ENCODE measurements at places on chromosomes 7 and 10.

- no peak for DNase-seq
Observed at GRCh38 chr10:130329792-130330191, 193.6 kb downstream of the GLRX3 start.

- no peak for DNase-seq
Observed at GRCh38 chr7:106010331-106010730, 47.3 kb downstream of the CDHR3 start.

DNA sequence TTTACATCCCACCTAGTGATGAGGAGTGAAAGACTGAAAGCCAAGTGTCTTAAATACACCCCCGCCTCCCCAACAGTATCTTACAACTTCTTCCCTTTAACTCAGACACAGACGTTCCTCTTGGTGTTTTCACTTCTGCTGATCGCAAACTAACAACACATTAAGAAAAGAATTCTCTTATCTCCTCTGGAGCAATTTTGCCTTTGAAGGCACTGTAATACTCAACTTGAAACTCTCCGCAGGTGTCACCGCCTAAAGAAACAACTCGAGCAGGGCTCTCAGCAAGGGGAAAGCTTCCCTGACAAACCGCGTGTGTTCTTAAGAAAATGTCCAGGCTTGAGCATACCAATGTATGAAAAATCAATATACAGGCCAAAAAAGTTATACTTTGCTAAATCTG lies 452 bp downstream of the SEMA3C start:
- DNase-seq, result no peak

DNA sequence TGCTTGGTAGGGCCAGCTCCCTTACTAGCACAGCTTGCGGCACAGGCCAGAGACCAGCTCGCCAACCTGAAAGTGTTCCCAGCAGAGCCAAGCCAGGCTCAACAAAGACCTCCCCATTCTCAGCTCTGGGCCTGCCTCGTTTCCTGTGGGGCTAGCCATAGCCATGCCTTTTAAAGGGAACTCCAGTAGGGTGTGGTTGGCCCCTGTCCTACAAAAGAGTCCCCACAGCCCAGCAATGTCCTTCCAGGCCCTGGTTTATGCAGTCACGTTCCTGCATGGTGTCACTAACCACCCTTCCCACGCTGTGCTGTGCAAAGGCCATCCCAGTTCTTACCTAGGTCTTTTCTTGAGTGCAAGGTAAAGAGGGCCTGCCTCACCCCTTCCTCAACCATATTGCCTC lies 87.8 kb upstream of the LRRC4 start:
- DNase-seq, result no peak

GRCh38 chr10:23001901-23002516 lies 74.2 kb downstream of the ARMC3 start:
- no peak for DNase-seq

- no peak for DNase-seq
Observed at GRCh38 chr10:125039354-125039769, 97.4 kb downstream of the ZRANB1 start.

DNA sequence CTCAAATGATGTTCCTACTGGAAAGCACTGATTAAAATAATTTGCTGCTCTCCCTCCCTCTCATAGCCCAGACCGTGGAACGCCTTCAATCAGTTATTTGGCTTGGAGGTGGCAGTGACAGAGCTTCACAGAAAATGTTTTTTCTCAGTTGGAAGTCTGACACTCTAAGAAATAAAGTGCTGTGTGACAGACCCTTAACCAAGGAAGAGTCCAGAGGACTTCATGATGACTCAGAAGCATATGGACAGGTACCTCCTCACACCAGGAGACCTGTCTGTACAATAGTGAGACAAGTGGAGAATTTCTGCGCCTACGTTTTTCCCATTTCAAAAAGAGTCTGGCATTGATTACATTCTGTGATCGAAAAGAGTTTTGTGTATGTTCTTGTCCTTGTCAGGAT lies 295.5 kb downstream of the DOCK4 start:
- no peak for DNase-seq

DNA sequence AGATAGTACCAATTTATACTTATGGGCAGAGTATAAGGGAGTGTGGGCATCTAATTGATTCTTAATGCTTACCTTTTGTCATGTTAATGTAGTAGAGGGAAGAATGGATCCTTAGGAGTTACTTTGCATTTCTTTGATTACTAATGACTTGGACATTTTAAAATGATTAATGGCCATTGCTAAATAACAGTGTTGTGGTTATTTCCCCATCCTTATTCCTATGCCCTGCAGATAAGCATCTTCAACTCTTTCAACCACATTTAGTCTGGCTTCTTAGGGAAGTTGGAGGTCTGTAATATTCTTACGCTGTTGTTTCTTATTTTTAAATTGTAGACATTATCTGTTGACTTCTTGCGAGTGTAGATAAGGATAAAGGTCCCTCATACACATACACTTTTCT lies 37.2 kb downstream of the KAT6B start:
- DNase-seq, result no peak

- no peak for DNase-seq
Observed at GRCh38 chr7:108000875-108001763, 1.8 kb downstream of the LAMB1 start.

GRCh38 chr10:28810057-28810870 lies 132.9 kb downstream of the BAMBI start:
- DNase-seq, result no peak

DNA sequence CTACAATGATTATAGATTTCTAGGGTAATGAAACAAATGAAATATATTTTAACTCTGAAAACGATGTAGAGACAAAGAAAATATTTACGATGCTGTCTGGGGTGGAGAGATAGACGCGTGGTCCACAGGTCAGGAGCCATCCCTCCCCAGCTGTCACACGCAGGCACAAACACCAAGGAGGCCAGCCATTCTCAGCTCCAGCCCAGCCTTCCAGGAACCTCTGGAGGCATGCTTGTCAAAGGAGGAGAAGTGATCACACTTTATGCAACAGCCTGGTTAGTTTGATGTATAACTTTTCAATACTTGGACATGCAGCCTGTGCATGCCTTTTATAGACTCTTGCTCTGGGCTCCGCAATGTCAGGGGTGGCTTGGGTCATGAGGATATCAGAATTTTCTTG lies 391.5 kb upstream of the MGMT start:
- no peak for DNase-seq

- DNase-seq, result no peak
Observed at GRCh38 chr7:77674878-77675277, 21.4 kb upstream of the RSBN1L start.

GRCh38 chr10:103676851-103677417 lies 178.4 kb downstream of the SH3PXD2A start:
- no peak for DNase-seq

DNA sequence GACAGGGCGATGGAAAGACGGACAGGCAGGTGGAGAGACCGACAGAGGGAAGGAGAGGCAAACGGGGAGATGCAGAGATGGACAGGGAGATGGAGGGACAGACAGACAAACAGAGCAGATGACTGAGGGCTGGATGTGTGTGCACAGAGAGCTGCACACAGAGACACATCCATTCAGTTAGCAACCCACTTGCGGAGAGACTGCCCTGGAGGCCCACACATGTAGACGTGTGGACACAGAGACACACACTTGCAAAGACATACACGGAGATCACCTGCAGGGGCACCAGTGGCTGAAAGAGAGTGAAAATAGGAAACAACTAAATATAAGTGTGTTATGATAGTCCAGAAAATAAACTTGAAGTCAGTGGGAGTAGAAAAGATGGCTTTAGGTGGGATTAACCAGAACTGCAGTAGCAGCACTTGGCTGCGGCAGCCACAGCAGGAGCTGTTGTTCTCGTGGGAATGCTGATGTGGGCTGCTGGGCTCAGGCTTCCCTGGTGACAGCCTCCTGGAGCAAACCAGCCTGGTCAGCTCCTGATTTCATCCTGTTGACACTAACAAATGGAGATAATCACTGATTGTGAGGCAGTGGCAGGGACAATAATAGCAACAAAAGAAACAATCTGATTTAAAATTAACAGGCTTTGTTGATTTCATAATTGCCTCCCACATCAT lies 134.1 kb downstream of the CCNY start:
- no peak for DNase-seq

- DNase-seq, result no peak
Observed at GRCh38 chr7:150481186-150481920, 30.9 kb downstream of the GIMAP8 start.

GRCh38 chr10:86758189-86759072 lies 2.0 kb downstream of the BMPR1A start:
- no peak for DNase-seq

- no peak for DNase-seq
Observed at GRCh38 chr7:139883814-139884213, 54.8 kb downstream of the TBXAS1 start.

DNA sequence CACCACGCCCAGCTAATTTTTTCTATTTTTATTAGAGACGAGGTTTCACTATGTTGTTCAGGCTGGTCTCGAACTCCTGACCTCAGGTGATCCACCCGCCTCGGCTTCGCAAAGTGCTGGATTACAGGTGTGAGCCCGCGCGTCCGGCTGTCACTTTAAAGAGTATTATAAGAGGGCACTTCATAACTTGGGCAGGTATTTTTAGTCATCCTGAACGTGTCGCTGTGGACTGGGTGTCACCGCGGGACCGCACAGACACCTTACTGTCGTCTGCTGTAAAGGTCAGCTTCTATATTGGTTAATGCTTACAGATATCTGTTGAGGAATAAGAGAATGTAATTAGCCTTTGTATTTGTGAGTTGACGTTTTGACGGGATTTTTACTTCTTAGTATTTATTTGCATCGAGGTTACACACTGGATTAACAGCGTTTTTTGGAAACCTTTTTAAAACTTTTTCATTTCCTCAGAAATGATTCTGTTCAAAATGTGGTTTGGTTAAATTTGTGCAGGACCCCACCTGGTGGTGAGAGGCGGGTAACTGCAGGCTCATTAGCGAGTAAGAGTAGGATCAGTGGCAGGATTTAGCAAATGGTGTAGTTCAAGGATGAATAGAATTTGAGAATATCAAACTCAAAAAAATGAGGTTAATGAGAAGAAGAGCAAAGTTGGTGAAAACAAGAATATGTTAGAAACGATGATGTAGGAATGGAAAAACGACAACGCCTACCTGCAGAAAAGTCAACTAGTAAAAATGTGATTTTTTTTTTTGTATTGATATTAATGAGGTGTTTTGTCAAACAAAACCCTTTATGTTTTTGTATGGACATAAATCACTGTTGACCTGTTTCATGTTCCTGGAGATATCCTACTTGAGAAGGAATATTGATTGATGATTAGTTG lies 3.2 kb downstream of the DNAJB6 start:
- peak; percentile 46 for DNase-seq

DNA sequence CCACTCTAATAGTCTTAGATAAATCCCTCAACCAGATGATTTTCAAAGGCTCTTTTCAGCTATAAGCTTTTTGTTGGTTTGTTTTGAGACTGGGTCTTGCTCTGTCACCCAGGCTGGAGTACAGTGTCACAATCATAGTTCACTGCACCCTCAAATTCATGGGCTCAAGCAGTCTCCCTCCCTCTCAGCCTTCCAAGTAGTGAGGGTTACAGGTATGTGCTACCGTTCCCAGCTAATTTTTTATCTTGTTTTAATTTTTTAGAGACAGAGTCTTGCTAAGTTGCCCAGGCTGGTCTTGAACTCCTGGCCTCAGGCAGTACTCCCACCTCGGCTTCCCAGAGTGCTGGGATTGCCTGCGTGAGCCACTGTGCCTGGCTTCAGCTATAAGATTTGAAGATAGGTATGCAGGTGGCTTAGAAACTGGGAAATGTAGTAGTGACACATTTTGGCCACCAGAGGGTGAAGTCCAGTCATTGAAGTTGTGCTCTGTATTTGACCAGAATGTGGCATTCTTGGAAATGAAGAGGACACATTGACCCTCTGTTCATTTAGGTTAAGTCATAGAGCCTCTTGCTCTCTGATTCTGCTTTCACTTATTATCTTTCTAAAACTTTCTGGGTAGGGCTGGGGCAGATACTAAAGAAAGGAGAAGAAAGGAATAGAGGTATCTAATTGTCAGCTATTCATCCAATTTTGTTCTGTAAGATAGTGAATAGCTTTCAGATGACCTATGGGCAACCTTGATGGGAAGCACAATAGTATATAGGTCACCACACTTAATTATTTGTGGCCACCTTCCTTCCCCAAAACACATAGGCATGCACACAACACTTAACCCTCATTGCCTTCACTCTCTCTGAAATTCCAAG lies 36.0 kb downstream of the R3HCC1L start:
- no peak for DNase-seq

GRCh38 chr10:102673819-102674511 lies 29.7 kb downstream of the TRIM8 start:
- DNase-seq, result peak; percentile 44

GRCh38 chr10:85643845-85644525 lies 722.6 kb downstream of the GRID1 start:
- no peak for DNase-seq

DNA sequence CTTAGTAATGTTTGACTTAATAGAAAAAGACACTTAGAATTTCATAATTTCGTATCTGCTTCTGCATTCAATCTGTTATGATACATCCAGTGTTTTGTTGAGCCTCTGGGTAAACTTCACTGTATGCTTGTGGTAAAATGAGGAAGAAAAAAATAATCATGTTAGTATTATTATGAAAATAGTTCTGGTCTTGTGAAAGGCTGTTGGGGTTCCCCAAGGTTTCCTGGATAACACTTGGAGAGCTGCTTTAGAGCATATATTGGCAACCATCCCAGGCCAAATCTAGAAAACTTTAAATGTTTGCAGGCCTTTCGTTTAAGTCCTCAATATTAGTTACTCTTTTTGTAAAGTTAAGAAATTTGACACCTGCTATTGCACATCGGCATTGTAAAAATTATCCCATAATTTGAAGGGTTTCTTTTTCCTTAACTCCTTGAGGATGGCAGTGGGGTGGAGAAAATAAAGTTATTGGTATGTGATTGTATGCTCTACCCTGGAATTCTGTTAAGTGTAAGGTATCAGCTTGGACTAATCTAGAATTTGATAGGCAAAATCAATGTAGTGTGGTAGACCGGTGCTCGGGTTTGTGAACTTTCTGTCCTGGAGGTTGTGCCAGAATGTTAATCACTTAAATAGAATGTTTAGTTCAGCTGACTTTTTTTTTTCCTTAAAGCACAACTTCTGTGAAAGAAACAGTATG lies 54.5 kb downstream of the WAC start:
- no peak for DNase-seq

- DNase-seq, result no peak
Observed at GRCh38 chr10:118246332-118247295, 95.5 kb downstream of the FAM204A start.

DNA sequence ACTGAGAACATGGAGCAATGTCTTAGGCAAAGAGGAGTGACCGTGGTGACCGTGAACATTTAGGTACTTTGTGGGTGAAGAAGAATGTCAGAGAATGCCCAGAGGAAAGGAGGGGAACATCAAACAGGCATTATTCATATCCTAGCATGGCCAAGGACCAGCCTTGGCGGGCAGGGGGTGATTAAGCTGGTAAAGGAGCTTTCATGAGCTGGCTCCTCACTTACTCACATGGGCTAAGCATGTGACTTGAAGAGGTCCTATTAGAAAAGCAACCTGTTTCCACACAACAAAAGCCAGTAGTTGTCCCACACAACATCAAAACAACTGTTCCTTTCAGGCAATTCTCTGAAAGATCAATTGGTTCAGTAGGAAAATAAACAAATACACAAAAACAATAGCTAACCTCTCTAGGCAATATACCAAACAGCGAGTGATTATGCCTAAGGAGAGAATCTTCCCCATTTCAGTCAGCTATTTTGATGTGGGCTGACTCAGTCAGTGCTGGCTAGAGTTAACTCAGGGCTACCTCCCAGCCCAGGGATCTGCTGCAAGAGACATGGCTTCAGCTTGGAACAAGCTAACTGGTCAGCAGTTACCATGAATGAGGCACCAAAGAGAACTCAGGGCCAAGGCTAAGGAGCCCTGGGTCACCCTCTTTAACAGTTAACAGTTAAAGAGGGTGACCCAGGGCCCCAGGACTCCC lies 283.5 kb downstream of the ARHGAP12 start:
- no peak for DNase-seq

GRCh38 chr10:70856454-70856853 lies 31.9 kb downstream of the PCBD1 start:
- DNase-seq, result no peak

Measured in stimulated activated CD4-positive, alpha-beta T cell treated with anti-CD3 and anti-CD28 coated beads, TNF-alpha, amount 100 ng/mL, for 24 hours (primary cell).